Smooth muscle cell of the umbilical artery (primary cell): ENCODE measurements at places on chromosomes 11 and 22. TPM values are rescaled to one million over a fixed set of nuclear protein-coding genes. Genes with fewer than 3 reads are reported as not detected.

B3GAT1 gene
- total RNA-seq = 0.05 TPM in 1 of 2 replicates, not detected in the other

KIF18A gene
- 2.1 and 12.3 TPM in 2 replicates for total RNA-seq

C11orf86 gene
- 0.30 TPM in 1 of 2 replicates, not detected in the other for total RNA-seq

SREBF2 gene
- 52.6 and 96.5 TPM in 2 replicates for total RNA-seq

INSC gene
- not detected in 2 replicates for total RNA-seq
